Astrocyte of the cerebellum (primary cell): ENCODE measurements at places on chromosomes 1 and 21.

- DNase-seq, result no peak
These were observed 395.8 kb upstream of the VAMP3 start for GRCh38 chr1:7375329-7375728.

GRCh38 chr1:5992814-5993555 lies 760 bp upstream of the NPHP4 start:
- no peak for DNase-seq

DNA sequence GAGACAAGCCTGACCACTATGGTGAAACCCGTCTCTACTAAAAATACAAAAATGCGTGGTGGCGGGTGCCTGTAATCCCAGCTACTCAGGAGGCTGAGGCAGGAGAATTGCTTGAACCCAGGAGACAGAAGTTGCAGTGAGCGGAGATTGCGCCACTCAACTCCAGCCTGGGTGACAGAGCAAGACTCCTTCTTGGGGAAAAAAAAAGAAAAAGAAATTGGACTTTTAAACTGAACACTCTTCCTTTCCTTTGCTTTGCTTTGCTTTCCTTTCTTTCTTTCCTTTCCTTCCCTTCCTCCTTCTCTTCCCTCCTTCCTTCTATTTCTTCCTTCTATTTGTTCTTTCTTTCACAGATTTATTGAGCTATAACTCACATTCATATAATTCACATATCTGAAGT lies 43.3 kb upstream of the PUM1 start:
- no peak for DNase-seq

DNA sequence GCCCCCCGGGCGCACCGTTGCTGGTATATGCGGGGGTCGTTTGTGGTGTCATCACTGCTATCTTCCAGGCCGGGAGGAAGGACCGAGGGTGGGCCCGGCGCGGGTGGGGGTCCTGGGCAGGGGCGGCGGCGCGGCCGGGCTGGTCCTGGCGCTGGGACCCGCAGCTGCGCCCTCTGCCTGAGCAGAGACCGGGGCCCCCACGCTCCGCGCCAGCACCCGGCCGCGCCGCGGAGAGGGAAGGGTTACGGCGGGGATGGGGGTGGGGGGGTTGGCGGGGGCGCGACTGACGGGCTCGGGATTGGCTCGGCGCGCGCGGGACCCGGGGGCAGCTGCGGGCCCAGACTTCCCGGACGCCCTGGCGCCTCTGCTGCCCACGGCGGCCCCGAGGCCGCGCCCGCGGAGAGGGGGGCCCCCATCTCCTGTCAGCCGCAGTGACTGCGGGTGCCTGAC lies 13.8 kb upstream of the SAMD11 start:
- DNase-seq, result no peak
